ENCODE measurements at places on chromosomes 5 and 9. TPM values are rescaled to one million over a fixed set of nuclear protein-coding genes. Genes with fewer than 3 reads are reported as not detected.

Gene SPATA31D4
- total RNA-seq = not detected

Gene ARHGEF39
- total RNA-seq = 15.0 TPM

Gene RELL2
- 1.9 TPM for total RNA-seq

Gene MRPS30
- total RNA-seq = 57.2 TPM

Gene OR2K2
- total RNA-seq = not detected

Gene ZNF483
- 0.17 TPM for total RNA-seq

Gene SPAAR
- total RNA-seq = 0.34 TPM

Gene IFNA21
- total RNA-seq = not detected

Gene SPINK7
- not detected for total RNA-seq

Gene FAM78A
- total RNA-seq = 0.30 TPM

Gene CDKN2B
- 10.4 TPM for total RNA-seq

Gene NDST1
- 58.3 TPM for total RNA-seq

Gene SLC1A3
- total RNA-seq = 2.7 TPM

Gene STK32A
- under 0.01 TPM for total RNA-seq

Gene STPG3
- not detected for total RNA-seq

Gene WHRN
- total RNA-seq = 0.15 TPM

Gene BHMT2
- 1.3 TPM for total RNA-seq

Gene ADGRV1
- total RNA-seq = 0.17 TPM

Gene ARPC5L
- 33.6 TPM for total RNA-seq

Gene MUSK
- 0.15 TPM for total RNA-seq

All from bronchus fibroblast of lung (primary cell).